ENCODE measurements at places on chromosomes 2 and 18.

GRCh38 chr18:58900015-58900649, 35.5 kb downstream of the ZNF532 start:
- DNase-seq, result no peak

DNA sequence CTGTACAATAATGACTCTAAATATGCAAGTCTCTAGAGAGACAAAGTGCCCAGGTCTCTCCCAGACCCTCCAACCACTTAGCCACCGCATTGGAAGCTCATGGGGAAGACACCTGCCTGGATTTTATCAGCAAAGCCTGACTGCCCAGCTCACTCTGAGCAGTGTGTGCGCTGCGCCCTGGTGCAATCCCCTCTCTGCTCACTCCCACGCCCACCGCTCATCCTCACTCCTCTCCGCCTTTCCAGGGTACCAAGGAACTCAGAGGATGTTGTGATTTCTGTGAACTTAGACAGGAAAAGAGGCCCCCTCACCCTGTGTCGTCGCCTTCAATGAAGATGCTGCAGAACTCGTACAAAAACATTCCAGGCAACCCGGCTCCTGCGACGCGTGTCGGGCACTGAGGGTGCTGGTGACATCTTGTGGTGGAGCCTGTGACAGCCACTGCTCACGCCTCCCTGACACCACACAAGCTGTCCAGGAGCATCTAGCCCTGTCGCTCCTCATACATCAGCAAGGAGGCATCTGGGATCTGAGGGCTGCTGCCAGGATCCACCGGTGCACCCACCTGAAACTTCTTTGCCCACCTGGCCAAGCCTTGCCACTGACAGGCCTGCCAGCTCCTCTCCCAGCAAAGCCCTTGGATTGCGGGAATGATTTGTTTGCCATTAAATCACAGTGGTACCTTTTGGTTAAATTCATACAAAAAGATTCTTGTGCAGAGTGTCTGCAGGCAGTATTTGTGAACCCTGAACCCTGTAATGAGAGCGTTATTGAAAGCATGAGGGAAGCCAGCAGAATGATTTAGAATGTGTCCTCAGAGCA, 220.4 kb downstream of the ZNF516 start:
- no peak for DNase-seq

DNA sequence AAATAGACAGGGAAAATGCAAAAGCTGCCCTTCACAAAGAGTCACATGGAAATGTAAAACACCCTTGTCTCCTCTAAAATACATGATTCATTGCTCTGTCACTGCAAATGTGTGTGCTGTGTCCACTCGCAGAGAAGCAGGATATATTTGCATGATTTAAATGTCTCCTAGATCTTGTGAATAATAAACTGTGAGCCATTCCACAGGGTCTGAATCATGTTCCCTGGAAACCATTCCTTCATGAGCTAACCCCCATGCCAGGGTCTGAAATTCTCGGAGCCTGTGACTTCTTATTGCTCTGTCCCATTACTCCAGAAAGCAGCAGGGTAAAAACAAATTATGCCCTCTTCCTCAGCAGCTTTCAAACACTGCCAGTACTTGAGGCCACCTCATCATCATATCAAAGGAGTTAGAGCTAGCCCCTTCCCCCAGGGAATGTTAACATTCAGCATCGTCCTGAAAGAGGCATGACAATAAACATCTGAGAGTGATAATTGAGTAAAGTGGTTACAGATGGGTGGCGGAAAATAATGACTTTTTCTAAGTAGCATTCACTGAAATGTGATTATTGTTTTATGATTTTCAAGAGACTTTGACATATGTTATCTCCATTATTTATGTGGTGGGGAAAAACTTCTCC, 11.7 kb upstream of the CNGA3 start:
- peak; percentile 97 for DNase-seq

GRCh38 chr2:69089998-69090397, 77.0 kb downstream of the ANTXR1 start:
- no peak for DNase-seq

GRCh38 chr2:171530378-171530777, 8.1 kb downstream of the CYBRD1 start:
- no peak for DNase-seq

DNA sequence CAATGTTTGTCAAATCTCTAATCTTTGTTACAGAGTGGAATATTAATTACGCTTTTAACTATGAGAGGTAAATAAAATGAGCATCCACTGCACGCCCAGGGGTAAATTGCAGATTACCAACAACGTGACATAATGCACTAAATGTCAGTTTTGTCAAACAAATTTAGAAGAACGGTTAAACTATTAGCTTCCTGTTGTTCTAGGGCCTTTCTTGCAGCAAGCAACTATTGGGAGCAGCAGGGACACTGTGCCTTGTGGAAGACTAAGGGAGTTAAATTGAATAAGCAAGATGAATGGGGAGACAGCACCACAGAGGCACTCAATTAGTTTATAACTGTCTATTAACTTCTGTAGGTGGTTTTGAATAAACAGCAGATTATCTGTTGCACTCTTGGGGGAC, 391.0 kb upstream of the RAB12 start:
- DNase-seq, result no peak

DNA sequence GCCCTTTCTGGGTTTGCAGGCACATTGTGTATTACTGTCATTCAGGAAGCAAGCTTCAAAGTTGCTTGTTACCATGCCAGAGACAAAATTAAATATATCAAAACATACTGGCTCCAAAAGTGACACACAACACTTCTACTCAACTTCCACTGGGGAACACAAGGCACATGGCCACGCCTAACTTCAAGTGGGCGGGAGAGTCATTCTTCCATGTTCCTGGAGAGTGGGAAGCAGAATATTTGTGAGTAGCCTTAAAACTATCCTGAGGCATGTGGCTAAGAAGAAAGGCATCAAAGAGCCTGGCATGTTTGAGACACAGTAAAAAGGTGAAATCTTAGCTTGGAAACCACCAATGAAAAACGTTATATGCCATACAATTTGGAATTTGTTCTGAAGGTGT, 90.5 kb upstream of the TACR1 start:
- peak; percentile 46 for DNase-seq

DNA sequence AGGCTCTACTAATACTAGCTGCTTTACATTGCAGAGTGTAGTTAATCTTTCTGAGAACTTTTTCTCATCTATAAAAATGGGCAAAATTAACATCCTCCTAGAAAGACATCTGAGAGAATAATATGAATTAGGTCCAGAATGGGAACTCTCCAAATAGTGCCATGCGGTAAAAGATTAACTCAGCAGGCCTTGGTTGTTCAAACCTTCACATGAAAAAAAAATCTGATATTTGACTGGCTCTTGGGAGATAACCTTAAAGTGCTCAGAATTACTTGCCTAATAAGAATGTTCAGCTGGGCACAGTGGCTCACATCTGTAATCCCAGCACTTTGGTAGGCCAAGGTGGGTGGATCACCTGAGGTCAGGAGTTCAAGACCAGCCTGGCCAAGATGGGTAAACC, 5.5 kb upstream of the CXXC1 start:
- DNase-seq, result no peak

DNA sequence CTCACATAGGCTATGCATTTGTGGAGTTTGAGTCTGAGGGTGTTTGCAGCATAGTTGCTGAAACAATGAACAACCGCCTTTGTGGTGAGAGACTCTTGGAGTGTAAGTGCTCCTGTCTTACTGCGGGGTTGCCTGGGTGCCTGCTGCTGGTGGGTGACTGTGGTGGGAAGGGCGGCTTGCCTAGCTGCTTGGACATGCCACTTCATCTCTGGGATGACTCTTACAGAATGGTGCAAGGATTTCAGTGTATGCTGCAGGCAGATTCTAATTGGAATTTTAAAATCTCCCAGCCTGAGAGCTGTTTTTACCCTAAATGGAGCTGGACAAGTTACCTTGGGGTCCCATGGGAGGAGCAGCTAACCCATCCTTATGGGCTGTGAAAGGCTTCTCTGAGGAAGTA, 50.1 kb downstream of the CYP27C1 start:
- DNase-seq, result peak; percentile 35

GRCh38 chr2:160557903-160558302, 64.3 kb upstream of the RBMS1 start:
- DNase-seq, result no peak

DNA sequence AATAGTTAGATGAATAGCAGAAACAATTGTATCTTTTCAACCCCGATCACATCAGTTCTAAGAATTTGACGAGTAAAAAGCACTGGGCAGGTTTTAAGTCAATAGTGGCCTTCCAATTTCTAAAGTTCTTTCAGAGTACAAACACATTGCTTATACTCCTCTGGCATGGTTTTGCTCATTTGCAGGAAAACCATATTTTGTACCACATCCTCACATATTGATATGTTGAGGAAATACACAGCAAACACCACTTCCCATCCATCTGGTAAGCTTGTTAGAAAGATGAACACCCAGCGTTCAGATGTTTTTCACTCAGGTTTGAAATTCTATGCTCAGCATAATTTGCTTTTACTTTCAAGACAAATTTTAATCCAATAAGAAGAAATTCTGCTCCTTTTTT, 344.6 kb upstream of the ACVR2A start:
- no peak for DNase-seq

All from bronchial epithelial cell (primary cell).